RWPE1 (cell line): ENCODE measurements at places on chromosomes 13 and 19.

GRCh38 chr13:26996965-26997752 is 174.5 kb downstream of the USP12 start:
- no peak for DNase-seq

- DNase-seq = peak; percentile 4
Observed at GRCh38 chr13:37869506-37869755, 141 bp downstream of the TRPC4 start.

DNA sequence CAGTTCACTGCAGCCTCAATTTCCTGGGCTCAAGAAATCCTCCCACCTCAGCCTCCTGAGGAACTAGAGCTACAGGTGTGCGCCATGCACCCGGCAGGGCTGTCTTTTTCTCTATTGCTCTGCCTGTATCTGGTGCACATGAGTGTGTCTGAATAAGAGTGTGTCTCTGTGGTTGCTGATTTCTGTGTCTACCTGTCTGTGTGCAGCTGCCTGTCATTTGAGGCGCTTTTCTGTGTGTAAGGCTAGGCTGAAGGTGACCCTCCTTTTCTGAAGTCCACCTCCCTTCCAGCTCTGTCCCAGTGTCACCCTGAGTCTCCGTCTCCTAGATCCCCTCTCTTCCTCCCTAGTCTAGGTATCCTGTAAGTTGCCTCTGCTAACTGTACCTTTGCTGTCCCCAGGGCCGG is 1.5 kb upstream of the PRR12 start:
- no peak for DNase-seq

DNA sequence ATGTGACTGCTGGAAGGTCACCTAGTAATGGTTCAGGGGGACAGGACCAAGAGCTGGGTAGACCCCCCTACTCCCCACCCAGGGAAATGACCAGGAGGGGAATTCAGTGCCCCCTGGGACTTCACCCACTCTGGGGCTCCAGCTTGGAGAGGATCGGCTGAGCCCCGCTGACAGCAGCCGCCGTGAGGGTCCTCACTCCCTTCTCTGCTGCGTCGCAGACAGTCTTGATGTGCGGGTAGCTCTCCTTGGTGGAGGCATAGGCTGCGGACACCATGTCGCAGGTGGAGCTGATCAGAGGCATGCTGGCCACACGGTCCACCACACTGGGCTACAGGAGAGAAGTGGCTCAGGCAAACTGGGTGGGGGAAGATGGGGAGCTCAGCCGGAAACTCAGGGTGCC is 7.8 kb downstream of the PLIN3 start:
- no peak for DNase-seq

DNA sequence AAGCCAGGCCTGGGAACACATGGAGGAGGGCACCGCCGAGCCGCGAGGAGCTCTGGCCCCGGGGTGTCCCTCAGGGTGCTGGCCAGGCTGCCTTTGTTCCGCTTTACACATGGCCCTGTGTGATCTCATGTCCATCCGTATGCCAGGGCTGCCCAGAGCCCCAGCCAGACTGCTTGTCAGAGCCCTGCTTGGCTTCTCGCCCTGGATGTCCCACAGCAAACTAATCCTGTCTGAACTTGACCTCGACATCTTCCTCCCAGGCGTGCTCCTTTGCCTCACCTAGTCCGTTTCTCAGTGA is 14.3 kb downstream of the BCKDHA start:
- DNase-seq = no peak

GRCh38 chr13:78602561-78603239 is 652 bp downstream of the POU4F1 start:
- DNase-seq = no peak

DNA sequence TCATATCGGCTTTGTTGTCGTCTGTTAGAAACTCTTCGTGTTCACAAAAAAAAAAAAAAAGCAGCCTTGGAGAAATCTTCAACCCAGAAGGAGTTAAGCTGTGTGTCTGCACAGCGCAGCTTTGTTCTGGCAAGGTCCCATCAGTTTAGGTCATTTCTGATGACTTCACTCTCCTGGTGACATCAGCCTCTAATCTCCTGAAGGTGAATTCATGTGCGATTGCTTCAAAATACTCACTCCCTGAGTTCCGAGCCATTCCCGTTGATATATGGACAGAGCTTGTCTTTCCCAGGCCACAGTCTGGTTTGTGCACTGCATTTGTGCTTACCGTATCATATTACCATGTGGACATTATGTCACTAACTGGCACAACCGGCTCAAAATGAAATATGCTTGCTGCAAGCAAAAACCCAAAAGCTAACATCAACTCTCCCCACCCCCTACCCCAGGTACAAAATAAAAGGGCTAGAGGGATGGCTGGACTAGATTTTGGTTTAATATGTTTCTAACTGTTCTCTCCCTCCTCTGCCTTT is 342.4 kb downstream of the KCNRG start:
- DNase-seq = peak; percentile 15

GRCh38 chr19:29507081-29507860 is 18.5 kb upstream of the VSTM2B start:
- DNase-seq = no peak

DNA sequence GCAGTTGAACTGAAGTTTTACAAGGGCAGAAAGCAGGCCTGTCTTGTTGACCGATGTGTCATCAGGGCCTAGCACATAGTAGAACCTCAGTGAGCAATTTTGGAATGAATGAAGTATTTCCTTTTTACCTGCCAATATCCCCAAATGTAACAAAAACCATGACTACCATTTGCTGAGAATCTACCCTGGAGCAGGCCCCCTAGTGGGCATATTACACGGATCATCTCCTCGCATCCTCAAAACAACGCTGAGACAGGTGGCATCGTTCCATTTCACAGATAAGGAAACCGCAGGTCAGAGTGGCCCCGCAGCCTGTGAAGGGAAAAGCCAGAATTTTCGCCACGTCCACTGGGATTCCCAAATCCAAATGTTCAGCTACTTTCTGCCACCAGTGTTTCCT is 77.9 kb downstream of the CACNA1A start:
- peak; percentile 32 for DNase-seq

GRCh38 chr13:41554180-41554579 is 96.8 kb downstream of the RGCC start:
- no peak for DNase-seq

DNA sequence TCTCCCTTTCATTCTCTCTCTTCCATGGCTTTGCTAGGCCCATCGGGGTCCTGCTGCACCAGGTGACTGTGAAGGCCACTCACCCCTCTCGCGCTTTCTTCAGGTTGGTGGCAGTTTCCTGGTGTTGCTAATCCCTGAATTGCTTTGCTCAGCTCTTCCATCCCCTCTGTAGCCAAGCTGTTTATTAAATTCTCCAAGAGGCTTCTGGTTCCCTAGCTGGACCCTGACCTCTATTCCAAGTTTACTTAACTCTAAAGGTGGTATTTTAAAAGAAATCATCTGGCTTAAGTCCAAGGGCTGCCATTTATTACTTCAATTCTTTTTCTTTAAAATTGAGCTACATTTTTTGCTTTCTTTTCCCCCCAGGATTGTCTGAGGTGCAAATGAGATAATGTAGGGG is 32.7 kb upstream of the MICU2 start:
- no peak for DNase-seq

GRCh38 chr19:17279436-17279835 is 2.3 kb upstream of the ANKLE1 start:
- DNase-seq = no peak

GRCh38 chr13:20987599-20987998 is 73.8 kb downstream of the LATS2 start:
- DNase-seq = no peak

DNA sequence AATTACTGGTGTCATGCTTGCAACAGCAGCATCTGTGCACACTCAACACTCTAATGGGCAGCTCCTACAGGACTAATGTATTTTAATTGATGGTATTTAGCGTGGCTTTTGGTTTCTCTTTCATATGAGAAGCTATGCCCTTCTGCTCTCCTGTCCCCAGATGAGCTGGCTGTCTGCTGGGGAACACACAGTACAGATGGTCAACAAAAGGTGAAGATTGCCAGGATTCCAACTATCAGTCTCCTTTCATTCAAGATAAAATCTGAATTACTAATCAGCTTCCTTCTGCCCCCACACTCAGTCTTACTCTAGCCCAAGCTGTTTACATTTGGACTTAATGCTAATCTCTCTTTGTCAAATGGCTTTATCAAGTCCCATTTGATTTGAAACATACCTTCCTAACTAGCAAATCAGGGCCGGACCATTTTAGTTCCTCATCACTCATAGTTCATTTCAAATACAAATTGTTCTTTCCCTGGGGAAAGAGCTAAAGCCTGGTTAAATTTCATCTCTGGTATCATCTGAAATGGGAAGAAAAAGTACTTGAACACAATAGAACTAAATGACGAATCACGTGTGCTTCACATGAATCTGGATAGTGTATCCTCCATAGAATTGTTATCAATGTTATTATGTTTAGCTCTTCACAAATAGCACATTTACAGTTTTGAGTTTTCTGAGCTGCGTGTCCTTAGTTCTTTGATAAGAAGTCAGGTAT is 988.0 kb downstream of the PCDH17 start:
- no peak for DNase-seq

DNA sequence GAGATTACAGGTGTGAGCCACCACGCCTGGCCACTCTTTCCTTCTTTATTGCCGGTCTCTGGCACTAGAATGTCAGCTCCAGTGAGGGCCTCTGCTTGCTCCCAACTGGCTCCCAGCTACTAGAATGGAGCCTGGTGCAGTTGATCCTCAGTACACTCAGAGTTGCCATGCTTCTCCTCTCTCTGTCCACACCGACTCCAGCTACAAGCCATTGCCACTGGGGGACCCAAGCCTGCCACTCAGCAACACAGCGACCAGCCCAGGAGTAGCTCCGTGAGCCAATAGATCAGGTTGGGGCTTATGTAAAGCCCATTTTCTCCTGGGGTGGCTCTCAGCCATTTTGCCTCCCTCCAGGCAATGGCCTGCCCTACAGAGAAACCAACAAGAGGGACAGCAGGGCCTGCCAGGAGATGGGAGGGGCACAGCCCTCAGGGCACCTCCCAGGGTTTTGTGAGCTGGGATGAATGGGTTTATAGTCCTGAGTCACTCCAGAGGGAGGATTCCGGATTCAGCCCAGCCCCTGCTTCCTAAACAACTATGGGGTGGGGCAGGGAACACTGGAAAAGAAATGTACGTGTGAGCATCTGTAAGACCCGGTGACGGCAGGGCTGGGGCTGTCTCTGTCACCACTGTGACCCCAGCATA is 36.5 kb downstream of the OPA3 start:
- peak; percentile 94 for DNase-seq

DNA sequence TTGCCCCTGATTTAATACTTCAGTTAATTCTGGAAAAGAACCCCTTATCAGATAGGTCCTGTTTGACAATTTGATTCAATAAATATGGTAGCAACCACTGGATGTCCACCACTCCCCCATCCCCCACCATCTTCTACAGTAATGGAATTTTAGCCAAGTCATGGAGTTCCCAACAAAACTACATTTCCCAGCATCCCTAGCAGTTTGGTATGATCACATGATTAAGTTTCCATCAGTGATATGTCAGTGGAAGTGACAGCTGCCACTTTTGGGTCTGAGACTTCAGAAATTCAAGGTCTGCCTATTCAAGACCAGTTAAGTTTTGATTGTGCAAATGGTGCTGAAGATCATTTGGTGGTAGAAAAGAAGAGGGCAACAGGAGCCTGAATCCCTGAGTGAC is 85.5 kb downstream of the CACNA1A start:
- DNase-seq = no peak

DNA sequence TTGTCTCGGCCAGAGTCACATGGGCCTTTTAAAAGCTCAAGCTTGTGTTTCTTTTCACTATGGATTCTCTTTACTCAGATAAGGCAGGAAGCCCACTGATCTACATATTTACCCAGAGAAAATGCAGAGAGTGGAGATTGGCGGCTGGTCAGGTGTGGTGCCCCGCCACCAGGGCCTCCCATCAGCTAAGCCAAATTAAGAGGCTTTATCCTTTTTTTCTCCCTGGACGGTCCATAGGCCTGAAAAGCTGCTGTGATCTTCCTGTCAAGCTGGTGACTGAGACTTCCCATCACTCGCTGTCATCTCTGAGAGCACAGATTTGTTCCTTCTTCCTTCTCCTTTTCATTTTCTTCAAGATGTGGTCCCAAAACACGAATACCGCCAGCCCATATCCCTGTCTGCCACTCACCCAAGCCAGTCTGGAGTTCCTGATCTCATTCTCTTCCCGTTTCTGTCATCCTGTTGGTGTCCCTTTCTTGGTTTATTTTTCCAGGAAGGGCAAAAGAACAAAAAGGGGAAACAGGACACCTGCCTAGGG is 1.9 kb downstream of the SAFB start:
- DNase-seq = no peak

DNA sequence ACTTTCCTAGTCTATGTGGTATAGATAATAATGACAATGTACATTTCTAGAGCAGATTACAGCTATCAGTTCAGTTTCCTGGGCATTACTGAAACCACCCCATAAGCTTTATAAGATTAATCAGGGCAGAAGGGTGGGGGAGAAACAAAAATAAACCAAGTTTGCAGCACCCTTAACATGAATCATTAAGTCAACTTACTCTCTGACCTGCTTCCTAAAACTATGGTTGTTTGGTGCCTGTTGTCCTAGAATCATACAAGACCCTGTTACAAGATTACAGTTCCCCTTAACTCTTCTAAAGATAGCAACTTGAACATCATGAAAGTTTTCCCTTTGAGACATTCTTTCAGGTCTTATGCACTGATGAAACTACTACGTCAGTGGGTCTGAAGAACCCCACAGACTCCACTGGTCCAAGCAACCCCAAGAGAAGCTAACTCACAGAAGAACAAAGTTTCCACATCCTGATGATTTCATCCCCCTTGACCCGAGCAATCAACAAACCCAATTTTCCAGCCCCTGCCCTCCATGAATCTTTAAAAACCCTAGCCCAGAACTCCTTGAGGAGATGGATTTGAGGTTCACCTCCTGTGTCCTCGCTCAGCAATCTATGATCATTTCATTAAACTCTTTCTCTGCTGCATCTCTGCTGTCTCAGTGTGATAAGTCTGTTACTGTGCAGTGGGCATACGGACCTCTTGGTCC is 336.5 kb downstream of the FOXO1 start:
- DNase-seq = no peak
